Stimulated activated CD4-positive, alpha-beta T cell treated with anti-CD3 and anti-CD28 coated beads, Interleukin-15, amount 100 ng/mL, for 1 hour (primary cell): ENCODE measurements at places on chromosomes 3 and 15.

DNA sequence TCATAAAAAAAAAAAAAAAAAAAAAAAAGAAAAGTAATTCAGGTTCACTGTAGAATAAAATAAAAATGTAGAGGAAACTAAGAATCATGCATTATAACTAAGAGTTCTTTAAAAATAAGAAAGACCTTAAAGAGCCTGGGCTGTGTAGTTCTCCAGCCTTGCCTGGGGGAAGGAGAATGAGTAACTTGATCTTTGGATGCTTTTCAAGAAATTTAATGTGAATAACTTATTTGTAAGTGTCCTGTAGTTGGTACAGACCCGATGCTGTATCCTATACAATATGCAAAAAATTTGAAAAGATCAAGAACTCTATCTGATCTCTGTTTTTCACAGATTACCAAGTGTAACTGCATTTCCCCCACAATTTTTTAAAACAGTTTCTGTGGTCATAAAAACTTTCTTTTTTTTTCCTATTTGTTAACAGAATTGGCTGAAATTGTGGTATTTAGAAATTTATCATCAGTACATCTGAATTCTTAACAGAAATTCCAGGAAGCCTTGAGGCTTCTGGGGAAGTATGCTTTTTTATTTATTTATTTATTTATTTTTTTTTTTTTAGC, 195.3 kb downstream of the THRB start:
- no peak for DNase-seq

DNA sequence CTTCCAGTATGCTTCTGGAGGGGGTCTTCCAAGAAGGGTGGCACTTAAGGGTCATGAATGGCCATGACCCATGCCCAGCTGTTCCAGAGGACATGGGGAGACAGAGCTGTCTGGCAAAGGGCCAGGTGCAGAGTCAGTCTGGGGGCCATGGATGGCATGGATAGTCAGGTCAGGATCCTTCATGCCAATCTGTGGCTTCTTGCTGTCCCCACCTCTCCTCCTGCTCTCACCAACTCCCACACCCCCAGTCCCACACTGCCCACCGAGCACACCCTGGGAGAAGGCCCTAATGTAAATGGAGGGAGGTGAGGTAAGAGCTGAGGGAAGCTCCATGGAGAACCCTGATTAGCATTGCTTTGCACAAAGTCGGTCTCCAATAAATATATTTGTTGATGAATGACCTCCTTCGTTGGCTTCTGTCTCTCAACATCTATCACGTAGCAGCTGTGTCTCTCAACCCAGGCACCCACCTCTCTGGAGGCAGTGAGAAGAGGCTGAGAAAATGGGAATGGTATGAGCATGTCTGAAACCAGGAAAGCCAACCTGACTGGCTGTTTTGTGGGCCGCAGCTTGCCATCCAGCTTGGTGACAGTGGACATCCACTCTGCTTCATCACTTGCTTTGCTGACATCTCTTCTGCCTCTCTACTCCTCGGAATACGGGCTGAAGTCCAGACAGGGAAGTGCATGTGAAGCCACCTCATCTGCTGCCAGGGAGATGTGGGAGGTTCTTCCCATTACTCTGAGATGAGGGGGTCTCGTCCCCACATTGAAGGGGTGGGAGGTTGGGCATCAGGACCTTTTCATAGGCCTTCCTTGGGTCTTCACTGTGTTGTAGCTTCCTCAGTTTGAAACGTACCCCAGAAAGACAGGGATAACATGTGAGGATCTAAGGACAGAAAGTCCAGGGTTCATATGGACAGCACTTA, 37.7 kb upstream of the RAB6B start:
- no peak for DNase-seq

- DNase-seq: no peak
Observed at GRCh38 chr3:53102601-53103147, 27.6 kb downstream of the RFT1 start.

- DNase-seq: peak; percentile 4
Observed at GRCh38 chr3:121431726-121432517, 113.9 kb downstream of the POLQ start.

GRCh38 chr3:119716998-119717397, 14.2 kb downstream of the CFAP91 start:
- no peak for DNase-seq

- DNase-seq: peak; percentile 42
Observed at GRCh38 chr3:160755776-160756304, at the start of gene PPM1L. Gene PPM1L (plus strand): TSS chr3:160756231.
